ENCODE measurements at places on chromosomes 12 and 14.

- DNase-seq: no peak
Observed at GRCh38 chr12:110760204-110760609, 17.5 kb upstream of the PPP1CC start.

GRCh38 chr12:89988188-89988915 lies 279.7 kb upstream of the ATP2B1 start:
- no peak for DNase-seq

GRCh38 chr12:59927032-59927431 lies 331.2 kb downstream of the SLC16A7 start:
- DNase-seq: no peak

DNA sequence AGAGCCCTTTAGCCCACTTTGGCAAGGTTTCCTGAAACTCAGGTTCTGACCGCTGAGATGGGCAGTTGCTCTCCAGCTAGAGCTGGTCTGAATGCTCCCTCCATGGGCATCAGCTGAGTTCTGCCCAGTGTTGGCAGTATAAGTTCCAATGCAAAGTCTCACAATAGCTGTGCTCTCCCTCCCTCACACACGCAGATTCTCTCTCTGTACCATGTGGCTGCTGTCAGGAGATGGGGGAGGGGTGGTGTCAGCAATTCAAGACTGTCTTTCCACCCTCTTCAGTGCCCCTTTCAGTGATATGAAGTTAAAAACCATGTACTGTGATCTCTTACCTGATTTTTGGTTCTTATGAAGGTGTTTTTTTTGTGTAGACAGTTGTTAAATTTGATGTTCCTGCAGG lies 164.3 kb upstream of the PLEKHA5 start:
- DNase-seq: no peak

DNA sequence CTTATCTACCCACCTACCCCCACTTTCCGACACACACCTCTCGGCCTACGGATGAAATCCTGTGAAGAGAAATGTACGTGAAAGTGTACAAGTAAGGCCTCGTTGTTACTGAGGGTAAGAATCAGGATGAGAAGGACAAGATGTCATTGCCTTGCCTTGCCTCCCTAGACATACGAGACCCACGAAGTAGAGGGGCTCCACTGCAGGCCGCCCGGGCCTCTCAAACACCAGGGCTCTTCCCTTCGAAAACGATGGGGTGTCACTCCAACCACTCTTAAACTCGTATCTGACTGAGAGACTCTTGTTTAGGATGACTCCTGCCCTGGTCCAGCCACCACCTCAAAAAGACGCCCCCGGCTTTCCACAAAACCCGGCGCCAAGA lies 498 bp downstream of the RACGAP1 start:
- DNase-seq: no peak

DNA sequence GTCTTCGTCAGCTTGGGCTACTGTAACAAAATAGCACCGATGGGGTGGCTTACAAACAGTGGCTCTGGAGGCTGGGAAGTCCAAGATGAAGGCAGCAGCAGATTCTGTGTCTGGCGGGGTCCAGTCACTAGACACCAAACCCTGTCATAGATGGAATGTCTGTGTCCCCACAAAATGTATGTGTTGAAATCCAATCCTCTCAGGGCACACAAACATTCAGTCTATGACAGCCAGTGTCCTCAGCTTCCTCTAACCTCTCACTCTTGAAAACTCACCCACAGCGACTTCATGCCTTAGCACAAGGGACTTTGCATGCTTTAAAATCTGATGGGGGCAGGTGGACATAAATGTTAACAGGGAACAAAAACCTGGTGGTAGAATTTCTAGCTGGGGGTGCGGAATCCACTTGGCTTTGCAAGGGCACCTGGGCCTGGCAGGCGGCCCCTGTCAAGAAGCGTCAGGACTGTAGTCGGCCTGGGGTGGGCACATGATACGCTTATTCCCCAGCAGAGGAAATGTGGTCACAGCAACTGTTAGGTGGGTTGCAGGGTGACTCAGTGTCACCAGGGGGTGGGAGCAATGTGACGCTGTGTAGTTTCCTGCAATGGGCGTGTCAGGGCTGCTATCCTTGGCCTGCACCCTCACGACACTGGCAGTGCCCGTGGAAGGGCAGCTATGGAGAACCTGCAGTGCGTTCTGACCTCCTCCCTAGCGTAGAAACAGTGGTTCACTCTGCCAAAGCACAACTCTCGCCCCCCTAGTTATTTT lies 17.7 kb downstream of the RIN3 start:
- DNase-seq: no peak

- DNase-seq: no peak
Observed at GRCh38 chr14:49766839-49767238, 1.1 kb upstream of the KLHDC2 start.

DNA sequence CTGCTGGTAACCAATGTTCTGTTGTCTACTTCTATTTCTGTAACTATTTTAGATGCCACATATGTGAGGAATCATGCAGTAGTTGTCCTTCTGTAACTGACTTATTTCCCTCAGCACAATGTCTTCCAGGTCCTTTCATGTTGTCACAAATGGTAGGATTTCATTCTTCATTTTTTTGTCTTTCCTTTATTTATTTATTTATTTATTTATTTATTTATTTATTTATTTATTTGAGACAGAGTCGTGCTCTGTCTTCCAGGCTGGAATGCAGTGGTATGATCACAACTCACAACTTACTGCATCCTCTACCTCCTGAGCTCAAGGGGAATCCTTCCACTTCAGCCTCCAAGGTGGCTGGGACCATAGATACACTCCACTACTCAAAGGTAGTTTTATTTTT lies 288.2 kb downstream of the PPFIA2 start:
- DNase-seq: no peak

- no peak for DNase-seq
Observed at GRCh38 chr12:70555081-70555480, 82.1 kb downstream of the PTPRB start.

GRCh38 chr14:76829013-76829365 lies 2.8 kb downstream of the LRRC74A start:
- no peak for DNase-seq

DNA sequence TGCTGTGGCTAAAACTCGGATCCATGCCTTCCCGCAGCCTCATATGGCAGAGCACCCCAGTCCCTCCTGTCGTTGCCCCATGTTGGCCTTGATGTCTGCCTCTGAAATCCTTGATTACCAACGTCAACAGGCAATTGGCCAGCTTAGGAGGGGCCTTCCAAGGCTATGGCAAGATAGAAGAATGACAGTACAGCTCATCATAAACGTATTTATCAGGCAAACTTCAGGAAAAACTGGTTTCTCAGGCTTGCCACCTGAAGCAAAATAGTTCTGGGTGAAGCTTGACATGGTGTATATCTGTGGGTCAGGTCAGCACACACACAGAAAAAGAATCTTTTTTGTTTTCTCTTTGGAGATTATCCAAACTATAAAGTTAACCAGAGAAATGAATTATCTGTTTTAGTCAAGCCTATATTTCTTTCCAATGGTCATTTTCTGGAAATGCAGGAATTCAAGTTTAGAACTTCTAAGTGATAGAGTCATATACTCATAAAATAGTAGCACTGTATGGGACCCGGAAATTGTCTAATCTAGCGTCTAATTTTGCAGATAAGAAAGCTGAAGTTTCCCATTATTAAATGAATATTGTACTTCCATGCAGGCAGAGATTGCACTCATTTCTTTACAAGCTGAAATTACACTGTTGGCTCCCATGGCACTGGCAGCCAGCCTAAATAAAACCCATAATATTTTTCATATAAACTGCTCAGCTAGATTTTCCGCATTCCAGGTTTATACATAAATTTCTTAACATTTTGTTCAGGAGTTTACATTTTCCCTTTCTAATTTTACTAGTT lies 24.4 kb upstream of the DUSP16 start:
- no peak for DNase-seq

- no peak for DNase-seq
Observed at GRCh38 chr12:106205208-106206069, 42.4 kb downstream of the CKAP4 start.

DNA sequence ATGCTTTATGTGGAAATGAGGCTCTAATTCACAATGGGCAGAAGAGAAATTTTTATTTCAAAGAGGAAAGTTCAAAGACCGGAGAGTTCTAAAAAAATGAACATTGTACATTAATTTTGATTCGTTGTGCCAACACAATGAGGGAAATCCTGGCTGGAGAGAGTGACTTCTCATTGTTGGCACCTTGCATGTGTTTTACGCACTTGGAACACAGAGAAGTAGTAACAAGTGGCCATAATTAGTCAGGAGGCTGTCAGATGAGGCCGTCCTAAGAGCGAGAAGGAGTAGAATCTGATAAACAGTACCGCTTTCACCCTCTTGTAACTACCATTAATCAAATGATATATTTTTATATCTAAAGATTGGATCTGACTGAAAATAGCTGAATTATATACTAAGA lies 6.9 kb downstream of the LMO3 start:
- no peak for DNase-seq

GRCh38 chr12:106145539-106146447 lies 7.0 kb upstream of the NUAK1 start:
- no peak for DNase-seq

DNA sequence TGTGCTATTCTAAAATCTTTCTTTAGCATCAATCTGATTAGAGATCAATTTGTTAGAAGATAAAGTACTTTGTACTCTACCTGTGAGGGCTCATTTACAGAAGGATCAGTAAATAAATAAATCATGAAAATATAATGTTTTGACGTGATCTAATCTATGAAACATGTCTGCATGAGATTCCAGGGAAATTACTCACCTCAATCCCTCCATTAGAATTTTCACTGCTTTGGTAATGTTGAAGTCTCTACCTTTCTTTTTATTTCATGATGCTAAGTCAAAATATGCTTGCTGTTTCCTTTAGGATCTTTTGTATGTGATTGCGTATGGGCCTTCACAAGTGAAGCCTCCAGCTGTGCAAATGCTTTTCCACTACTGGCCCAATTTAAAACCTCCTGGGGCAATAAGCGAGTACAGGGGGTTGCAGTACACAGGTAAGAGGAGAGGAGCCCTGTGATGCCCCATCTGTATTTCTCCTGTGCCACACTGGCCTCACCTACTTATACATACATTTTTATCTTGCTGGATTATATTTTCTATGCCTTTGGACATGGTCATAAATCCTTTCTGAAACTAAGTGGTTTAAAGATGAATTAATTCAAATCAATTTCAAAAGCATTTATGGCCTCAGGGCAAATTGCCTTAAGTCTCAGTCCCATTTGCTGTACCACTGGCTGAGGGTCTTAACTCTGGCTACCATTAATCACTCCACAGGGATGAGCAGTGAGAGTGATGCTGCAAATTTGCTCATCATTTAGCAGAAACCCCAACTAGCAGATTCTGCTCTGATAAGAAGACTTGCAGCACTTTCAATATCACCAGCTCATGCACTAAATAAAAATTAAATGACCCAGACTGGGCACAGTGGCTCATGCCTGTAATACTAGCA lies 66.4 kb downstream of the UNC79 start:
- DNase-seq: no peak

DNA sequence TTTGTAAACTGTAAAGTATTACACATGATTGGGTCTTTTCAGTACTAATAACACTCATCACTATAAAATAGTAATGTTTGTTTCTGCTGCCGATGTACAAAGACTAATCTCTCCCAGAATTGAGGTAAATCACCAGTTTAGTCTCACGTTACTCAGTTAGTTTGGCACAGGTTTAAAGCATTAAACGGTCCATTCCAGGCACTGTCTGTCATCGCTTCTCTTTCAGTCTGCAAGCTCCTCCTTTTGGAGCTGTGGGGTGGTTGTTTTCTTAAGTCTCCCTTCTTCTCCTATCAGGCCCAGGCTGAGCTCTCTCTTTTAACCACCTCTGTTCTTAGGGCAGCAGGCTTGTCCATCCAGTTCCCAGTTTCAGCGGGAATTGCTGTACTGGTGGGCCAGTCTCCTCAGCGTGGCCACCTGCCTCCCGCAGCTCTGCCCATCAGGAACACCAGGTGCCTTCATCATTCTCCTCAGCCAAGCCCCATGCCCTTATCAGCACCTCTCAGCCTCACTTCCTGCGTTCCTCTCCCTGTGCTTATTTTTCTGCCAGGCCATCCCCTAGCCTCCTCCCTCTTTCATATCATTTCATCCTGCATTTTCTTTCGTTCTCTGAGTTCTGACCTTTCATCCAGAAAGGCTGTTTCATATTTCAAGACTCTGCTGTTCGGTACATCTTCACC lies 149.0 kb downstream of the TGFB3 start:
- no peak for DNase-seq

GRCh38 chr14:50403419-50403818 lies 6.7 kb upstream of the CDKL1 start:
- DNase-seq: no peak

GRCh38 chr12:78145398-78145797 lies 314.7 kb downstream of the NAV3 start:
- no peak for DNase-seq

- no peak for DNase-seq
Observed at GRCh38 chr14:76763096-76764041, 2.1 kb downstream of the VASH1 start.

- no peak for DNase-seq
Observed at GRCh38 chr14:70858641-70859040, 48.6 kb upstream of the PCNX1 start.

- no peak for DNase-seq
Observed at GRCh38 chr14:30129807-30130206, 202.2 kb upstream of the PRKD1 start.

DNA sequence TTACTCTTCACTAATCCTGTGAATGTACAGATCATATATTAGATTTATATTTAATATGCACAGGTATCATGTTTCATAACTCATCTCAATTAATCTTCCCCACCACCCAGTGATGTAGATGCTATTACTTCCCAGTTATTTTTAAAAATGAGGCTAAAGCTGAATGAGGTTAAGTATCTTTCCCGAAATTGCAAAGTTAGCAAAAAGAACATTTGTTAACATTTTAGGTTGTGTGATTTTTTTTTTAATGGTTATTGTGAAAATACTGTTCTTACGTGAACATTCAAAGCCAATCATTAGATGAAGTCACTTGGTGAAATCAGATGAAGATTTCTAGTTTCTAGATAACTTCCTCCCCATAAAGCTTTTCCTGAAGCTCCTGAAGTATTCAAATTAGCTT lies 186.9 kb upstream of the PLEKHA5 start:
- no peak for DNase-seq

DNA sequence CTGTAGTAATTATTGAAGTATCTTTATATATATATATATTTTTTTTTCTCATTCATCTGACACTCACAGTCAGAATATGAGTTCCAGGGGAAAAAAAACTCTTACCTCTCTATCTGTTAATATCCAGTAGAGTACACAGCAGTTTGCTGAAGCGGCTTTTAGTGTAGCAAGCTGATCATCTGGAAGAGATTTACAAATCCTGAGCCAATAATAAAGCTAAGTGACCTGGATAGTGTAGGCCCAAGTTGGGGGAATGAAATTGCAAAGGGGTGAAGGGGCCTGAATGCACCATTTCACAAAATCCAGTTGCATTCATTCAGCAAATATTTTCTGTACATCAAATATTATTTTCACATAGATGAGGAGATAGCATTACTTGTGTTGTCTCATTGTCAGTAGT lies 234.6 kb upstream of the FLRT2 start:
- DNase-seq: no peak

DNA sequence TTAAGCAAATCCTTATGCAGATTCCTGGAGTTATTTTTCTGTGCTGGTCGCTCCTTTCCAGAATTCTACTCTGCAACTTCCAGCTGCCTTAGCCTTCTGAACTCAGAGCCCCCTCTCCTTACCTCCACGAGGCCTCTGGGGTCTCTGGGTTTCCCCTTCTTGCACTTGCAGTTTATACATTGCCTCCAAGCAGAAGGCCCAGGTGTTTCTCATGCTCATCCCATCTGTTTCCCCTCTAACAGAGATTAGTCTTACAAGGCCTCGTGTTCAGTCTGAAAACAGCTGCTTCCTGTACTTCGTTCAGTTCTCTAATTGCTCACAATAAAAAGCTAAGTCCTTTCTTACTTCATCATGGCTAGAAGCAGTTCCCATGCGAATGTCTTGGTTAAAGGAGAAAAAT lies 134.4 kb upstream of the FGD4 start:
- DNase-seq: no peak

Measured in activated naive CD4-positive, alpha-beta T cell treated with anti-CD3 and anti-CD28 coated beads, Interleukin-2, amount 50 U/mL, for 72 hours (primary cell).